ENCODE measurements at places on chromosomes 12 and 14.
A peak's percentile ranks its signal among the peaks of the same experiment; 100 is the strongest.

DNA sequence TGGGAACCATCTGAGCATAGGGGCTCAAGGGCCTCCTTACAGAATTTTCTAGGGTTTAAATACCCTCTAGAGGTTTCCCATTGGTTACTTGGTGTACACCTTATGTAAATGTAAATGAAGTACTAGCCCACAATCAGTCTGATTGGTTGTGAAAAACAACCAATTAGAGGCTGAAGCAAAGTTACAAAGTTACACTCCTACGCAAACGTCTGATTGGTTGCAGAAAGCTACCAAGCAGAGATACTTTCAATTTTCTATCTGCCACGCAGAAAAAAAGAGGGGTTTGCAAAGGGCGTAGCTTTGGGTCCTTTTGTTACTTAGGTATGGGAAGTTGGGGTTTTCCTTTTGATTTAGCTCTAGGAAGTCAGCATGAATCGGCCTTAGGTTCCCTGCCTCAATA is 1.8 kb upstream of the TMEM19 start:
- DNase-seq: no peak

DNA sequence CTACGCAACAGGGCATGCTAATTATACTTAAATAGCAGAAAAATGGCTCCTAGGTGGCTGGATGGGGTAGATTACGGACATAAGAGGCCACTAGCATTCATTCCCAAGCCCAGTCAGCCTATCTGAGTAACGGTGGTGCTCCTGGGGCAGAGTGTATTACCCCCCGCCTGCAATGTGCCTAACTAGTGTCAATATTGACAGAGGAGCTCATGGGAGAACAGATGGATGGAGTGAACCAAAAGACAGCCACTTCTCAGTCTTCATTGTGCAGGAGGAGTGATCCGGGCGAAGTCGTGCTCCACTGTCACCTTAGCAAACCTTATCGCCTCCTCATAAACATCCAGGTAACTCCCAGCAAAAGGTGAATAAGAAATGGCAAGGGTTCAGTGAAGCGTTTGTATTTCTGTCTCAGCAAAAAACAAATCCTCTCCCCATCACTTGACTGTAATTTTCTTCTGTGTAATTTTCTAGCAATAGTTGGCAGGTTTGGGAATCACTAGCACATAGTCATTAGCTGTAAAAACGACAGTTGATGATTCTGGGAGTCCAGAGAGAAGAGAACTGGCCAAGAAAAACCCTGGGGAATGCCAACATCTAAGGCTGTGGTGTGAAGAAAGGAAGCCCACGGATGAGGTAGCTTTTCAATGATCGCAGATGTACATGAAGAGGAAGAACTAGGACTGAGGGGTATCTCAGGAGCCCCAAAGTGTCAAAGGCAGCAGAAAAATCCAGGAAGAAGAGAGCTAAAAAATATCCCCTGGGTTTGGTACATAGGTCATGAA is 126.6 kb upstream of the BCL2L14 start:
- DNase-seq: no peak

DNA sequence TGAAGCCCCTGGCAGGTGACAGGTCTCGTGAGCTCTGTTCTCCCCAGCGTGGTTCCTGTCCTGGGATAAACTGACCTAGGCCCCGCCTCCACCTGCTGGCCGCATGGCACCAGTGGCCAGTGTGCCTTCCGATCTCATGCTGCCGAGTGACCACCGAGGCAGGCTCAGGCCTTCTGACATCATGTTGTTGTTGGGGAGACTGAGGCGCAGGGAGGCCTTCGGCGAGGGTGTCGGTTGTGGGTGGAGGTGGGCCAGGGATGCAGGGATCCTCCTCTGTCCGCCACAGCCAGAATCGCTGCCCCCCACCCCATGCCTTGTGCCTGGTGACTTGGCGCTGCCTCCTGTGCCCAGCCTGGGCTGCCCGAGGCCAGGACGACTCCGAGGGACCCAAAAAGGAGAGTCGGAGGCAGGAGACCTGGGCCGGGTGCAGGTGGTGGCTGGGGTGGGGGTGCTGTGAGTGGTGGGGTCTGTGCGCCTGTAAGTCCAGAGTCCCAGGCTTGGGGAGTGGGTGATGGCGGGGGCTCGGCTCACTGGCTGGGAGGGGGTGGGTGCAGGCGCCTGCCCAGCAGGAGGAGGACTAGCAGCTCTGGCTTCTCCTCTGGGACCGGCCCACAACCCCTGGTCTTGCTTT is 24.3 kb downstream of the ASPG start:
- DNase-seq: peak; percentile 12

DNA sequence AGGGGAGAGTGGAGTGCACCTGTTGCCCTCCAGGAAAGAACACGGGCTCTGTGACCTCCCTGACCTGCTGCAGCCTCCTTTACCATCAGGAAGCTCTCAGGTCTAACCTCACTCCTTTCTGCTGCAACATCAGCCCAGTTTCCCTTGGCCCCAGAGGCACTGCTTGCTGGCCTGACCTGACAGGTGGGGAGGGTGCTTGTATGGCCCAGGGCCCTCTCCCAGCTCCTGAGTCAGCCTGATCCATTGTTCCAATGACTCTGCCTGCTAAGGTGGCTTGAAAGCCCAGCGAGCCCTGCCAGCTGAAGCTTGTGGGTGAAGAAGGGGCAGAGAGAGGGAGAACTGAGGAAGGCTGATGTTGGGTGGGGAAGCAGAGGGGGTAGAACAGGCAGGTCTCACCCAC is 13.2 kb upstream of the KRT78 start:
- DNase-seq: no peak

GRCh38 chr14:91300283-91300895 is 55.9 kb upstream of the GPR68 start:
- DNase-seq: no peak

DNA sequence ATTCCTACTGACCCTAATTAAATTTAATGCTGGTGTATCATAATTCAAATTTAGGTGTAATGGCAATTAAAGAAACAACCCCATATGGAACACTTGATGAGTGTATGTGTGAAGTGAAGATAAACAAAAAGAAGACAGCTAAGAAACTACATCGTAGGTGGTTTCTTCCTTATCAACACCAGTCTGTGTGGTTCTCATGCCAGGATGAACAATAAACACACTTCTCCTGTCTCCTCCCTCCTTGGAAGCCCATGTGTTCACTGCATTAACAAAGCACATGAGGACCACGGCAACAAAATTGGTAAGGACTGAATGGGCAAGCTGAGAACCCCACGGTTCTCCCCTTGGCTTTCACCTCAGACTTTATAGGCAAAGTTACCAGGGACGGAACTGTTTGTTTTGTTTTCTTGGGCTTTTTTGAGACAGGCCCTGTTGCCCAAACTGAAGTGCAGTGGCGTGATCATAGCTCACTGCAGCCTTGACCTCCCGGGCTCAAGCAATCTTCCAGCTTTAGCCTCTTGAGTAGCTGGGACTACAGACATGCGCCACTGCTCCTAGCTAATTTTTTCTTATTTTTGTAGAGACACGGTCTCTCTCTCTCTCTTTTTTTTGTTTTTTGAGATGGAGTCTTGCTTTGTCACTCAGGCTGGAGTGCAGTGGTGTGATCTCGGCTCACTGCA is 71.0 kb downstream of the TRAFD1 start:
- no peak for DNase-seq

DNA sequence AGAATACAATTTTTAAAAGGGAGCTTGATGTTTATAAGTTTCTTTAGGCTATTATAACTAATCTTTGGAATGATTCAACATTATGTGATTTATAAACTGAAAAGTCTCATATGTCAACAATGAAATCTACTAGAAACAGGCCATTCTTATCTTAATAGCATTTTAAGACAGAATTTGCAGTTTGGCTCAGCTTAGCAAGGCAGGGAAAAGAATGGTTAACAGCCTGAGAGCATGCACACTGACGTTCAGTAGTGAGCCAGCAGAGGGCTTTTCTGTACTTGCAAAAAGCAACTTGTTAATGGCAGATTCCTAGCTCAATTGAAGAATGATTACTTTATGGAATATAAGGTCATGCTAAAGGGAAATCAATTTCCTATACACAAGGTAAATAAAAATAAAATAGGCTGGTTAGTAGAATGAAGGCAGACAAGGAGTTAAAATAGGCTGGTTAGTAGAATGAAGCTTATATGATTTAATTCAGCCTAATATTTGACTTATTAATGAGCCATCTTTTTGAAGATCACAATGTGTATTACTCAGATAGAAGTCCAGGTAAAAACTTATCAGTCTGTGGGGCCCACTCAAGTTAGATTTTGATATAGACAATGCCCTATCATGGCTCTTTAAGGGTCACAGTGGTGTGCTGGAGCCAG is 95.9 kb downstream of the OTOGL start:
- DNase-seq: no peak

DNA sequence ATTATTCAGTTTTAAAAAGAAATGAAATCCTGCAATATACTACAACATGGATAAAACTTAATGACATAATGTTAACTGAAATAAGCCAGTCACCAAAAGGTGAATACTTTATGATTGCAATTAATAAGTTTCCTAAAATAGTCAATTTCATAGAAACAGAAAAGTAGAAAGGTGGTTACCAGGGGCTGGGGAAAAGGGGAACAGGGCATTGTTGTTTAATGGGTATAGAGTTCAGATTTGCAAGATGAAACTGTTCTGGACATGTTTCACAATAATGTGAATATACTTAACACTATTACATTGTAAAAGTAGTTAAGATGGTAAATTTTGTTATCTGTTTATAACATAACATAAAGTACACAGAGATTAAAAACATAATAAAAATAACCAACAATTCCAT is 550.9 kb downstream of the CCER1 start:
- no peak for DNase-seq

GRCh38 chr12:5571115-5571514 is 139.2 kb downstream of the NTF3 start:
- DNase-seq: no peak

- DNase-seq: no peak
These were observed 32.6 kb downstream of the DTX1 start for GRCh38 chr12:113088971-113089756.

DNA sequence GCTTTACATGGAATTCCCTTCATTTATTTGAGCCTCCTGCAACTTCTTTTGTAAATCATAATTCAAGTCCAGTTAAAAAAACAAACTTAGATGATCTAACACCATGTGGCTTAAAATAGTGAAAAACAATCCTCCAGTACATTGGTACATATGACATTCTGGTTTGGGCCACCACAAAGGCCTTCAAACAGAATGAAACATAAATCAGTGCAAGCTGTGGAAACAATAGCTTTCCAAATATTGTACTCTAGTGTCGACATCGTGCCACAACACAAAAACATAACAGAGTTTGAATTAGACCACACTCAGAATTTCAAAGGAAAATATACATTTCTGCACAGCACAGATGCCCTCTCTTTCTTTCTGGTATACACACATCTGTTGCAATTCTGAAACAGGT is 751.3 kb downstream of the SLC6A15 start:
- no peak for DNase-seq

Data from mesothelial cell of epicardium (in vitro differentiated cells).